ENCODE measurements at places on chromosomes 1 and 21.

- no peak for DNase-seq
These were observed 17.0 kb downstream of the PCNT start for GRCh38 chr21:46340998-46341397.

DNA sequence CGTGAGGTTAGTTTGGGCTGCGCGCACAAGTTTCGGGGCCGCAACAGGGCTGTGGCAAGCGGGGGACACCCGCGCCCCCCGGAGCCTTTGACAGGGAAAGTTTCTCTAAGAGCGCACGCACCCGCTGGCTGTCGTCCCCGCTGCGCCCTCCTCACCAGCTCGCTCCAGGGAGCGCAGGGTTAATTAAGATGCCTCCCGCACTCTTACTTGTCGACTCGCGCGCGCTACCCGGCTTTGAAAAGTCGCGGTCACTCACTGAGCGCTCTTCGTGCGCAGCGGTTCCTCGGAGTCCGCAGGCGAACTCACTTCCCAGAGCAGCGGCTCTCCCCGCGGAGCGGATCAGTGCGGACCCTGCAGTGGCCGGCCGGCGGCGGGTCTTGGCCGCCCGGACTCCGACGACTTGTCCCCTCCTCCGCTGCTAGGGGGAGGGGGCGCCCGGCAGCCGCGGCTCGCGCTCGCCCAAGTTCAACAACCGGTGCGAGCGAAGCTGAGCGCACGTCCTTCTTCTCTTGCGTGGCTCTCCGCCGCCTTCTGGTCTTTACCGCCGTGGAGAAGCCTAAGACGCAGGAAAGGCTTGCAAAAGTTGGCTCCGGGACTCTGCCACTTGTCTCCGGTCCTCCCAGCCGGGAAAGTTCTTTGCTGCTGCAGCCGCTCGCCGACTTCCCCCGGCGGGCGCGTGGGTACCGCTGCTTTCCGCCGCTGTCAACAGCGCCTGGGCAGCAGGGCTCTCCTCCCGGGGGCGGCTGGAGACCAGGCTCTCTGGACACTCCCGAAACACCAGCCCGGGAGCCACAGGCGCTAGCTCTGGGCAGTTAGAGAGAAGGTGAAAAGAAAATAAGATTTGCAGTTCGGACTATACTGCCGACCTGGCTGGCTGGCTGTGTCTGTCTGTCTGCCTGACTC lies 506 bp downstream of the JUN start:
- no peak for DNase-seq

DNA sequence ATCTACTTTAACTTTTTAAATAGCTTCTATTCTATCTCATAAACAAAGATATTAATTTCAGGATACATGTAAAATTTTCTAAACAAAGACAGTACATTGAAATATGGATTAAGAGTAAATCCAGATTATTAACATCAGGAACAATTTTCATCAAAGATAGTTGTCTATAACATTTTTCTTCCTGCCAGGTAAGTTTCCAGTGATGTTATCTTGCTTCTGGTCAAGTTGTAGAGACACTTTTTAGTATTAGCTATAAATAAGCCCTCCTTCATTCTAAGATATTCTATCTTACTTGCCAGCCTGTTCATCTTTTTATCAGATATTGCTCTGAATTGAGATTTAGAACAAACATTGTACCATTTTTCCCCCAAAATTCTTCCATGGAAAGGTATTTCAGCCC lies 94.4 kb upstream of the KCTD3 start:
- DNase-seq = no peak

GRCh38 chr1:87394982-87395381 lies 66.3 kb downstream of the LMO4 start:
- DNase-seq = no peak

- no peak for DNase-seq
These were observed 193.8 kb upstream of the EDN2 start for GRCh38 chr1:41678111-41678878.

DNA sequence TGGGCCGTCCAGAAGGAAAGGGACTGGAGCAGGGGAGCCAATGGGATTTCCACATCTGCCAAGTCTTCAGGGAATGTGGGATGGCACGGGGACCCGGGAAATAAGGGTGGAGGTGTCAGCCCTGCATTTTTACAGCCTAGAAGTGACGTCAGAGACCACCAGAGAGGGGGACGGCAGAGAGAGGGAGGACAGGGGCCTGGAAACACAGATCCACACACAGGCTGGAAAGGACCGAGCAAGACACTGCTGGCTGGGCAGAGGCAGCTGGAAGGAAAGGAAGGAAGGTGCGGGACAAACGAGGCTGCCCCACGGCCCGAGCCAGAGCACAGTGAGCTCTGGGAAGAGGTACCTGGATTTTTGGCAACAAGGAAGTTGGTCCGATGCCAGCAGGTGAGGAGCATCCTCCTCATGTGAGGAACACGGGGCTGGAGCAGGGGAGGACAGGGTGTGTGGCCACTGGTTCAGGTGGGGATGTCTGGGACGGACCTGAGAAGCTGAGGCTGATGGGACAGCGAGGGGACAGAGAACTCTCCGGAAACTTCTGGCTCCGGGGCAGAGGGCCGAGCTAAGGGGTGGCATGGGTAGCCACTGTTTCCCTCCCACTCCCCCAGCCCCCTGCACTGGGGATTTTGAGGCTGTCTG lies 138.3 kb downstream of the PGBD5 start:
- no peak for DNase-seq

DNA sequence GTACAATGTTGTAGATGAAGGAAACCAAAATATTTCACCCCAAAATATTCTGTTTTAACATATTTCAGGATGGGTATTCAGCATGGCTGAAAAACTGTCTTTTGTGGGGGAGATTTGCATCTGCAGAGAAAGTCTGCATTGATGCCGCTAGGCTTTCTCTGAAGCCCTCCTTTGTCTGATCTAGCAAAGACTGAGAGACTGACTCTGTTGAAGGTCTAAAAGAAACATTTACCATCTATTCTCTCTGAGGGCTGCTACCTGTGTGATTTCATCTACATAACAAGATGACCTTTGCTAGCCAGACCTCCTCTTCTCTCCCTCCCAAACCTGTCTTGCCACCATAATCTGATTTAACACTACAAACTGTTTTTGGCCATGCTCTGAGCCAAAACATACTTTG lies 12.4 kb upstream of the MT1HL1 start:
- no peak for DNase-seq

GRCh38 chr1:24902471-24902891 lies 27.6 kb downstream of the RUNX3 start:
- DNase-seq = no peak

DNA sequence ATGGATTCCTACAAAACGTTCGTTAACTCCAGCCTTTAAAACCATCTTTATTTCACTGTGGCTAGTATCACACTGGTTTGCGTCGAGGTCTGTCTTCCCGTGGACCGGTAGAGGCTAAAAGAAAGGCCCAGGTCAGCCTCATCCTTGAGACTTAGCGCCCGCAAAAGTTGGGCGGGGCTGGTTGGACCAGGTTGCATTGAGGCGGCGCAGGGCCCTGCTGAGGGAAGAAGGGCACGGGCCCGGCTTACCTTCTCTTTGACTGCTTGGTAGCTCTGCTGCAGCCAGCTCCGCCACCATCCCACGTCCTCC lies 455 bp downstream of the BSDC1 start:
- DNase-seq = no peak

GRCh38 chr1:36091698-36092097 lies 3.0 kb downstream of the ADPRS start:
- DNase-seq = no peak

DNA sequence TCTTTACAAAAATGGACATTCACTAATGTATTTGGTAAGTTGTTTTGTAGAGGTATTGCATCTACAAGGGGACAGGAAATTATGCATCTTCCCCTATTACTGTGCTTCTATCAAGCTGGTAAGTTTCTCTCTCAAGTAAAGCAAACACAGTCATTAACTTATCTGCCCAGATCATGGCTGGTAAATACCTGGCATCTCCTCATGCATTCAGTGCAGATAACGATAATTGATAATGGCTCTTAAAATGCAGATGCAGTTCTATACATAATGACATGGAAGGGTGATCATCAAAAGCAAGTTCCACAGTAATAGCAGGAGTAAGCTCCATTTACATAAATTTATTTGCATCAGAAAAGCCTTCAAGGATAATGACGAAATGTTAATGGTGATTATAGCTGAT lies 122.4 kb downstream of the SIPA1L2 start:
- DNase-seq = no peak

DNA sequence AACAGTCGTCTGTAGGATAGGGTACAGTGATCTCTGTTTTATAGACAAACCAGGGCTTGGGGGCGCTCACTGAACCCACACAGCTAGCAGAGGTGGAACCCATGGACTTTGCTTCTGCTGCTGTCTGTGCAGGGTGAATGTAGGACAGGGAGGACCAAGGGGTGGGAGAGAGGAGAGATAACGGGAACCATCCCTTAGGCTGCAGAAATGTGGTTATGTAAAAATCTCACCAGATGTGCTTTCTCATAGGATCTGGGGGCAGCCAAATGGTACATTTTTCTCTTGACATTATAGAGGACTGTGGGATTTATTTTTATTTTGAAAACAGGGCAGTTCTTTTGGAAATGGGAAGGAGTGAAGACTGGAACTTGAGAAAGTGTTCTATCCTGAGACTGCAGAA lies 8.7 kb downstream of the NFASC start:
- DNase-seq = no peak

GRCh38 chr21:19343711-19344110 lies 940.1 kb upstream of the TMPRSS15 start:
- DNase-seq = no peak

DNA sequence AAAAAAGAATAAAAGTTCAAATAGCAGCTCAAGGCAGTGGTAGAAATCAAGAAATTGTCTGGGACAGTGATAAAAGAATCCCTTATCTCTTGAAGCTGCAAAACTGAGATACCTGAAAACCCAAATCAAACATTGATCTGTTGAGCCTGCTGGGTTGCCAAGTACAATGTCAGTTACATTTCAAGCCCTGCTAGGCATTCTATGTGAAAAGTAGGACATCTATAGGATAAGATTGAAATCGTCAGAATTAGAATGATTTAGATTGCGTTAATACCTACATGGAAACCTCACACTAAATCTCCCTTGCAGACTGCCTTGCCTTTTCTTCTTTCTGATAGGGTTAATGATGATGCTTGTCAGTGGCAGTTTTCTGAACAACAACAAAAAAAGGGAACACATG lies 1684.4 kb upstream of the B3GALT2 start:
- DNase-seq = no peak

GRCh38 chr1:209770636-209771415 lies 13.5 kb downstream of the C1orf74 start:
- no peak for DNase-seq

Measured in 8988T (cell line).